ENCODE measurements at places on chromosomes 6 and 20. TPM values are rescaled to one million over a fixed set of nuclear protein-coding genes. Genes with fewer than 3 reads are reported as not detected.

- no peak overlapping the region for H3K4me3 ChIP-seq
- H3K27me3 ChIP-seq: no peaks in the 10 kb centered on the region
- peaks cover 4% of the 10 kb centered on the region for H3K4me1 ChIP-seq
- no peak for DNase-seq
These were observed 5.6 kb downstream of the CTSA start for GRCh38 chr20:45896641-45897161.

PLCB4 gene
- polyA plus RNA-seq: 1.8 TPM

GRCh38 chr6:17928514-17929430, 58.7 kb downstream of the KIF13A start:
- H3K4me1 ChIP-seq: peaks cover 39% of the 10 kb centered on the region
- peak overlapping the region; percentile 55 for H3K27ac ChIP-seq
- H3K27me3 ChIP-seq: no peaks in the 10 kb centered on the region

GRCh38 chr6:158662954-158663624, 13.2 kb downstream of the SYTL3 start:
- no peaks in the 10 kb centered on the region for H3K27me3 ChIP-seq
- H3K4me3 ChIP-seq: no peak overlapping the region
- H3K27ac ChIP-seq: no peak overlapping the region
- H3K4me1 ChIP-seq: no peaks in the 10 kb centered on the region
- no peak for DNase-seq

DNA sequence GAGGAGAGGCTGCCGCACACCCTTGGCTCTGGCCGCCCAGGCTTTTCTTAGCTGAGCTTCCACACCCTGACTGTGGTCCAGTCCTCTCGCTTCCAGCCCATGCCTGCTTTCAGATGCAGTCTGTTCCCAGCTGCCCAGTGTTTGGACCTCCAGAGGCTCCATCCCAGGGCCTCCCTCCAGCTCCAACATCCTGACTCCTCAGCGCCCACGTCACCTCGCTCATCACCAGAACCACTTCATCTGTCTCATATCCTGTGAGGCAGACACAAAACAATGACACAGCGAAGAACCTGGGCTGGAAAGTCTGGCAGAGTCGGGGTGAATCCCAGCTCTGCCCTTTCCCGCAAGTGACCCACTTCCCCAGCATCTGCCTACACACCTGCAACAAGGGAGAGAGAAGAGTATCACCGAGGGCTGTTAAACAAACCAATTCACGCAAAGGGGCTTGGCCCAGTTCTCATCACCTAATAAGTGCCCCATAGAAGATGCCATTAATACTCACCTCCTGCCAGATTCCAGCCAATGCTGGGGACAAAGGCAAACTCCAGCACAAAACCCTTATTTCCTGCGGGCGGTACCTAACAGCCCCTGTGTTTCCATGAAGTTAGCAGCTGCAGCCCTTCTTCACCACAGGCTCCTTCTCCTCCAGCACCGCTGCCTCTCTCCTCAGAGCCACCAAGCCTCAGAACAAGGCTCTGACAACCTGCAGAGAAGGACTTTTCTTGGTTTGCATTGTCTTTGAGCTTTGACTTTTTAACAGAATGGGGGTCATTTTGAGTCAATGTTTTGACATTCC, 133.4 kb upstream of the CDH4 start:
- no peaks in the 10 kb centered on the region for H3K4me1 ChIP-seq
- no peak for DNase-seq
- no peaks in the 10 kb centered on the region for H3K27me3 ChIP-seq
- no peak overlapping the region for H3K4me3 ChIP-seq

SERINC1 gene
- polyA plus RNA-seq: 24.9 TPM

DNA sequence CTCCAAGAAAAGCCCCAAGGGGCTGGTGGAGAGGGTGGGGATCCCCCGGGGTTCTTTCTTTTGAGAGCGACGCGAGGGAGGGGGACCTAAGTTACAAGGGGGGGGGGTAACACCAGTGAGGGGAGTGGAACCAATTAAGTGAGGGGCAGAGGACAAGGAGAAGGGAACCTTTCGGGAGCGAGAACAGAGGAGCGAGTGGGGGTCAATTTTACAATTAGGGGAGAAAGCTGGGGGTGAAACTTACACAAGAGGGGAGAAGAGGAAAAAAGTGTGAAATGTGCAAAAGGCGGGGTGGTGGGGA, 548 bp downstream of the SALL4 start:
- H3K27me3 ChIP-seq: no peaks in the 10 kb centered on the region
- peaks cover 14% of the 10 kb centered on the region for H3K4me1 ChIP-seq
- DNase-seq: no peak
- peak overlapping the region; percentile 8 for H3K4me3 ChIP-seq
- no peaks in the 10 kb centered on the region for H3K36me3 ChIP-seq
- peak overlapping the region; percentile 75 for H3K27ac ChIP-seq

GRCh38 chr20:62838128-62838891, 21.5 kb downstream of the COL9A3 start:
- H3K27ac ChIP-seq: no peak overlapping the region
- H3K4me3 ChIP-seq: no peak overlapping the region
- no peaks in the 10 kb centered on the region for H3K4me1 ChIP-seq
- DNase-seq: peak; percentile 57

DNA sequence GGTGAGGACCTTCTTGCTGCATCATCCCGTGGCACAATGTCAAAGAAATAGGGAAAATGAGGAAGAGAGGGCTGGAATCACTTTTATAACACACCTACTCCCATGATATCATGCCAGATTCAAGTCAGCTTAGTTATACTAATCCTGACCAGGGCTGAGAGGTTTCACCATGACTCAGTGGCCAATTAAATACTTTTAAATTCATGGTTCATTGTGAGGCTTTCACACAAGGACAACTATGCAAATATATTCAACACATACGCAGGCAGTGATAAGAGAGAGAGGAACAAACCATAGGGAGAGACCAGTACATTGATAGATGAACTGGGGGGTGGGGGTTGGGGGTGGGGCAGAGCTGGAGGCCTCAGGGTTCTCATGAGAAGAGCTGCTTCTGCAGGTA, 313.1 kb downstream of the LRFN2 start:
- no peaks in the 10 kb centered on the region for H3K36me3 ChIP-seq
- peaks cover 3% of the 10 kb centered on the region for H3K4me1 ChIP-seq
- H3K4me3 ChIP-seq: no peak overlapping the region
- no peak for DNase-seq
- H3K27me3 ChIP-seq: no peaks in the 10 kb centered on the region

GRCh38 chr20:49594143-49594930, 26.4 kb upstream of the PTGIS start:
- H3K27me3 ChIP-seq: no peaks in the 10 kb centered on the region
- DNase-seq: no peak
- H3K4me3 ChIP-seq: no peak overlapping the region

TFAP2D gene
- polyA plus RNA-seq: not detected

CCDC170 gene
- 0.56 TPM for polyA plus RNA-seq

- H3K4me1 ChIP-seq: no peaks in the 10 kb centered on the region
- no peak overlapping the region for H3K27ac ChIP-seq
- H3K36me3 ChIP-seq: no peaks in the 10 kb centered on the region
- H3K4me3 ChIP-seq: no peak overlapping the region
These were observed 70.0 kb downstream of the CPNE5 start for GRCh38 chr6:36769183-36769675.

VNN1 gene
- polyA plus RNA-seq: 1.6 TPM

DNA sequence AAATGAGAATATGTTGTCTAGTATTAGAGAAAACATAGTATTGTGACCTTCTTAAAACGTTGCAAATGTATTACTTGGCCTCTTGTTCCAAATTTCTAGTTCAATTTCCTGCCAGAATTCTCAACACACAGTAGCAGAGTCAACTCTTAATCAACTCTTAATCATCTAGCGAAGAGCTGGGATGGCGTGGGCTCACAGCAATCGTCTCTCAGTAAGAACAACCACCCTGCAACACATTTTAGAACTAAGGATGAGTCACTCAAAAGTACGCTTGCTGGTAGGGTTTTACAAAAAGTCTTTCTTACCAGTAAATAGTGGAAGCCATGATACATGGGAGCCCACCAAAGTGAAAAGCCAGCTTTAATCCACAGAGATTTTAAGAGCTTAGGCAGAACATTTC, 24.6 kb downstream of the GPR6 start:
- no peak overlapping the region for H3K4me3 ChIP-seq
- H3K36me3 ChIP-seq: no peaks in the 10 kb centered on the region
- H3K4me1 ChIP-seq: no peaks in the 10 kb centered on the region
- no peak overlapping the region for H3K27ac ChIP-seq
- peaks cover 7% of the 10 kb centered on the region for H3K27me3 ChIP-seq
- no peak for DNase-seq

DNA sequence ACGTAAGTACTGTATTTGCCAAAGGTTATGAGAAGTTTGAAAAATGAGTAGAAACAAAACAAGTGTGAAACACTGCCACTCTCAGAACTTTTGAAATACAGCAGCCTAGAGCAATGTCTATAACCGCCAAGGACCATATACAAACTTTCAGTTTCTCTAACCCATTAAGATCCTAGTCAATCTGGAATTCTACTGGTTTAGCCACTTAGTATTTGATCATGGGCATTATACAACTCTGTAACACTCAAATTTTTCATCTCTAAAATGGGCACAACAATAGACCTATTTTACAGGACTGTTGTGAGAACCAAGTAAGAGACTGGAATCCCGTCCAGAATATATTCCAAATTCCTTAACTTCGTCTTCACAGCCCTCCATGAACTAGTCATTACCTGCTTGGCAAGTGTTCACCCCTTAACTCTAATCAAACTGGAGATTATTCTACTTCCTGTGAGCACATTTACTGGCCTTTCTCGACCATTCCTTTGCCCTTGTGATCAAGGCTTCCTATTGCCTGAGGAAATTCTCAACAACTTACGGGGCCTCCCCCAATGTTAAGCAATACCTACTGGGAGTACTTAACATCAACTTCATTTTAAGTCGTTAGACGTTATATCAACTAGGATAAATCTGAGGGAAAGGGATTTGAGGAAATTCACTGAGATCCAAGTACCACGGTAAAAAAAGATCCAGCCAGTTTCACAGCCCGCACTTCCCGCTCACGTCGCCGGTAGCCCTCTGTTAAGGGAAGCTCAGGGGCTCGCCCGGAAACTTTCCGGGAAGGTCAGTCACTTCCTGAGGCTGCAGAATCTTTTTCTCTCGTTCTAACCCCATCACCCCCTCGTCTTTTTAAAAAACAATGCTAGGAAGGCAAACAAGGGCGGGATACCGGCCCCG, 1.1 kb downstream of the EIF2S2 start:
- H3K27ac ChIP-seq: peak overlapping the region; percentile 95
- H3K4me3 ChIP-seq: peak overlapping the region; percentile 79
- peaks cover 11% of the 10 kb centered on the region for H3K4me1 ChIP-seq
- H3K36me3 ChIP-seq: no peaks in the 10 kb centered on the region

GRCh38 chr20:56228021-56228420, 20.5 kb upstream of the MC3R start:
- no peaks in the 10 kb centered on the region for H3K4me1 ChIP-seq
- no peak overlapping the region for H3K4me3 ChIP-seq
- no peaks in the 10 kb centered on the region for H3K27me3 ChIP-seq
- no peak overlapping the region for H3K27ac ChIP-seq
- DNase-seq: no peak
- H3K36me3 ChIP-seq: no peaks in the 10 kb centered on the region

DNA sequence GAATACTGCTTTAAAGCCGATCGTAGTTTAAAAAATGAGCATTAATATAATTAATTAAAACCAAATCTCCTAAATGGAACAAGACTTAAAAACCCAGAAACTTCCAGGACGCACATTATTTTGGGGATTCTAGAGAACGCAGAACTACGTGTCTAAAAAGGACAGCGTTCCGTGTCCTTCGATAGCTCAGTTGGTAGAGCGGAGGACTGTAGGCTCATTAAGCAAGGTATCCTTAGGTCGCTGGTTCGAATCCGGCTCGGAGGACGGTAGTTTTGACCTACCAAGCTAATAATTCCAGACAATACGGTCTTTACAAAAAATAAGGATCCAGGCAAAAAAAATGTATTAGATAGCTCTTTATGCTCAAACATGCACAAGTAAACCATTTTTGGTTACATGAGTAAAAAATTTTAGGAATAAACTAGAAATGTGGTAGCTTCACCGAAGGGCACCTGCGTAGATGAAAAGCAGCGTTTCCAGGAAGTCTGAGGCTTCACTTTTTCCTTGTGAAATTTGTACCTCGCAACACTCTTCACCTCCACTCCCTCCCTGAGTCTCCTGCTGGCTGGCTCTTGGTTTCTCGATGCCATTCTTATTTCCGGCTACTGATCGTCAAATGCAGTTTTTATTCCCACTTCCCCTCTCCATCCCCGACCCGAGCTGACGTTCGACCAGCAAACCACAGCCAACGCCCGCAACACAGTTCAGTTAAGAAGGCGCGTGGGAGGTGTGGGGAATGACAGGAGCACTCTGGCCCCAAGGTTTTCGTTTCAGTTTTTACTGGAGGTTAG, 19.6 kb upstream of the ABT1 start:
- peak; percentile 27 for DNase-seq
- no peak overlapping the region for H3K4me3 ChIP-seq
- H3K4me1 ChIP-seq: peaks cover 4% of the 10 kb centered on the region
- no peaks in the 10 kb centered on the region for H3K36me3 ChIP-seq
- H3K27me3 ChIP-seq: peaks cover 5% of the 10 kb centered on the region
- H3K27ac ChIP-seq: no peak overlapping the region

- no peak within 1 kb of the TSS for H3K4me3 ChIP-seq
- DNase-seq: no peak
- H3K27me3 ChIP-seq: peaks cover 11% of the 10 kb centered on the region
These were observed at the start of gene SCUBE3 for GRCh38 chr6:35213824-35214756. TSS of gene SCUBE3 (plus strand) at chr6:35213956. CDS start at chr6:35214419, 463 bp downstream.

DNA sequence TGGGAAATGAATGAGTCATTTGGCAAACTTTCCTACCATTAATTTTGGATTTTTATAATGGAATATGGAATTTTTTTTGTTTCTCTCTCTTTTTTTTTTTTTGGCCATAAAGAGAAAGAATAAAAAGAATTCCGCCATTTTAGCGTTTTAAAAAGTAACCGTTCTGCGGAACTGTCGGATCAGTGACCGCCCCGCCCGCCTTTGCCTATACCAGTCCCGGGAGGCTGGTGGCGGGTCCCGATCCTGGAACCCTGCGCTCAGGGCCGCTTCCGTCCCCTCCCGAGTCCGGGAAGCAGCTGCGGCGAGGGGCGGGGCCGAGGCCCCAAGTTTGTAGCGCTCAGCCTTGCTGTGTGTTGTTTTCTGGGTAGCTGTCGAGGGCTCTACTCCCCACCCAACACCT, 609 bp downstream of the L3MBTL1 start:
- H3K4me1 ChIP-seq: no peaks in the 10 kb centered on the region
- H3K27me3 ChIP-seq: no peaks in the 10 kb centered on the region
- DNase-seq: no peak
- H3K36me3 ChIP-seq: no peaks in the 10 kb centered on the region

GRCh38 chr6:17311595-17312311, 30.6 kb downstream of the RBM24 start:
- no peaks in the 10 kb centered on the region for H3K36me3 ChIP-seq
- DNase-seq: no peak
- H3K4me1 ChIP-seq: no peaks in the 10 kb centered on the region
- H3K27me3 ChIP-seq: no peaks in the 10 kb centered on the region

DNA sequence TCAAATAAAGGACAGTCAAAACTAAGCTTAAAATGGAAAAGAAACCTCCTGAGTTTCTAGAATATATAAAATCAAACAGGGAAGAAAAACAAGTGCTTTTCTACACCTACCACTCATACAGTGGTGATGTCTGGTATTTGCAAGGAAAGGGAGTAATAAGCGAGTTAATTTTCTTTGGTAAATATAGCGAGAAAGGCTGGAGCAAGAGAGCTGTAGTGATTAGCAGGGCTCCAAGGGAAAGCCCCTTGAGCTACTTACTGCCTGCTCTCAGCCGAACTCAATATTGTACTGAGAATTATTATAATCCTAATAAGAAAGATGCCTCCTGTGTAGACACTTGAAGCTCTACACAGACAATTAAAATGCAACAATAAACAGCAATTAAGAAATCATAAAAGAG, 296.3 kb downstream of the LAMA2 start:
- H3K27ac ChIP-seq: no peak overlapping the region
- no peaks in the 10 kb centered on the region for H3K4me1 ChIP-seq
- H3K4me3 ChIP-seq: no peak overlapping the region
- H3K36me3 ChIP-seq: no peaks in the 10 kb centered on the region
- DNase-seq: no peak

All from pancreas (tissue), 10 donors.